ENCODE measurements at places on chromosomes 5 and 9.

GRCh38 chr9:114094971-114095370, 4.1 kb downstream of the KIF12 start:
- no peak overlapping the region for H3K27ac ChIP-seq
- H3K4me1 ChIP-seq: peaks cover 14% of the 10 kb centered on the region
- DNase-seq: no peak

- H3K27ac ChIP-seq: no peak overlapping the region
- H3K36me3 ChIP-seq: no peaks in the 10 kb centered on the region
- no peak for DNase-seq
- no peaks in the 10 kb centered on the region for H3K27me3 ChIP-seq
These were observed 312.9 kb upstream of the RGMB start for GRCh38 chr5:98460536-98460935.

DNA sequence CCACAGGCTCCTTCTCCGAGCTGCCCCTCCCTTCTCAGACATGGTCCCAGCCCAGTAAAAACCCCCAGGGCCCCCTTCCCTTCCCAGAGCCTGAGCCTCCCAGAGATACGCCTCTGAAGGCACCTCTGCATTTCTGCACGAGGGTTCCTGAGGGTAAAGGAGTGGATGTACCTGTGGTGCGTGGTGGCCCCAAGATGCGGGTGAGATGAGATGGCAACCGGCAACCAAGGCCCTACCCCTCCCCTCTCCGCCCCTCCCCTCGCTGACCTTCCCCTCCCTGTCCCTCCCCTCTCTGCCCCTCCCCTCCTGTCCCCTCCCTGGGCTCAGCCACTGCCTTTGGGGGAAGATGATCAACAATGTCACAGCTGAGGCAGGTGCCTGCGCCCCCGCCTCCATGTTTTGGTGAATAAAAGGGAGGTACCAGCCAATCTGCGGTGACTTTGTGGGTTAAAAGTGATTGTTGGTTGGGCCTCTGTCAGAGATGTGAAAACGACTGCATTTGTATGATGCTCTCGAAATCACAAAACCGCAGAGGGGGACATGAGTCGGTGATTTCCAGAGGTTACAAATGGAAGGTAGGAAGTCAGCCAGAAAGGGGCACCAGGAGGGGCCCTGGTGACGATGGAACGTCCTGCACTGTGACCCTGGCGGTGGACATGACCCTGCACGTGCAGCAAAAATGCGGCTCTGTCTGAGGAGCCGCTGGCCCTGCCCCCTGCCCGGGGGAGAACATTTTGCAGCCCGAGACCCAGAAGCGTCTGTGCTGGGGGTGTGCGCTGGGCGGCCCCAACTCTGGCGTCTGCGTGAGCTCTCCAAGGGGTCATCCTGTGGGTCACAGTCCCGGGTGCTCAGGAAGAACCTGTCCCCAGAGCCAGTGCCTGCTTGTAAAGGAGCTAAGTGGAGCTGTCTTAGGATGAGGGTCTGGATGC, 3.7 kb downstream of the LCN9 start:
- no peak overlapping the region for H3K4me3 ChIP-seq

GRCh38 chr5:176560364-176560763, 11.2 kb downstream of the CDHR2 start:
- H3K4me1 ChIP-seq: peaks cover 9% of the 10 kb centered on the region
- no peaks in the 10 kb centered on the region for H3K36me3 ChIP-seq
- DNase-seq: no peak
- H3K27ac ChIP-seq: no peak overlapping the region

DNA sequence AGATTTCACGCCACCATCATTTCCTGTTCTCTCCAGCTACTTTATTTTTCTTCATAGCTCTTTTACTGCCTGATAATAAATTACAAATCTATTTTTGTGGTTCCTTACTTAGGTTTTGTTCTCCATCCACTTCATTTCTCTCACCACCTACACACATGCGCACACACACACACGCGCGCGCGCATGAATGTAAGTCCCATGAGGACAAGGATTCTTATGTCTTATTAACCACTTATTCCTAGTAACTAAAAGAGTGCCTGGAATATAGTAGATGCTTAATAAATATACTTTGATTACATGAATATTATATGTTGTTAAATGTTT, 116.5 kb downstream of the TRPM6 start:
- H3K27ac ChIP-seq: no peak overlapping the region
- peaks cover 4% of the 10 kb centered on the region for H3K4me1 ChIP-seq
- H3K36me3 ChIP-seq: no peaks in the 10 kb centered on the region

DNA sequence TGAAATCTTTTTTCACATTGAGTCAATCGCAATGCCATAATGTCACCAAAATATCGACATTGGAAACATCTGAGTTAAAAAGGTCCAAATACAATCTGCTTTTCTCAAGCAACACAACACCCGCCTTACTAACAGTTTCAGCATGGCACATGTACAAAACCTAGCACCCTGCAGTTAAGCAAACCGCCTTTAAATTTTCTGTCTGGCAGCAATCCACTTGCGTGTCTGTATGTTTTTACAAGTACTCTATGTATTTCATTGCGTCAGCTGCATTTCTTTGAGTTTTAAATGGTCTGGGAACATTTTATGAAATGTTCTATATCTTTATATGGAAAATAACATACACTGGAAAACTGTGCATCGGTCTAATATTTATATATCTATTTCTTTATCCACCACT, 134.6 kb downstream of the DENND1A start:
- H3K27ac ChIP-seq: no peak overlapping the region
- peaks cover 12% of the 10 kb centered on the region for H3K4me1 ChIP-seq
- H3K4me3 ChIP-seq: no peak overlapping the region
- H3K36me3 ChIP-seq: no peaks in the 10 kb centered on the region

DNA sequence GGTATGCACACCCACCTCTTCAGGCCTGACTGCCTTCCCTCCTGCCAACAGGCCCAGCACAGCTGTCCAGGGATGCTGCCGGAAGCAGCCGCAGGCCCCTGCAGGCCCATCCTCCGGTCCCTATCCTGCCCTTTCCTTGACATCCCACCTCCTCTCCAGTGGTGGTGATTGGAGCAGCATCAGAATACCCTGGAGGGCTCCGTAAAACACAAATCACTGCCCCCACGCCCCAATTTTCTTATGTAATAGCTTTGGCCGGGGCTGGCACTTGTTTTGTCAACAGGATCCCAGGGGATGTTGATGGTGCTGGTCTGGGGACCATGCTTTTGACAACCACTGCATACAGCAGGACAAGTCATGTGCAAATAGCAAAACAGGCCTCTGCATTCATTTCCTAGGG, 274.5 kb downstream of the GADD45G start:
- H3K27me3 ChIP-seq: no peaks in the 10 kb centered on the region
- H3K4me3 ChIP-seq: no peak overlapping the region
- H3K36me3 ChIP-seq: no peaks in the 10 kb centered on the region
- H3K4me1 ChIP-seq: no peaks in the 10 kb centered on the region

DNA sequence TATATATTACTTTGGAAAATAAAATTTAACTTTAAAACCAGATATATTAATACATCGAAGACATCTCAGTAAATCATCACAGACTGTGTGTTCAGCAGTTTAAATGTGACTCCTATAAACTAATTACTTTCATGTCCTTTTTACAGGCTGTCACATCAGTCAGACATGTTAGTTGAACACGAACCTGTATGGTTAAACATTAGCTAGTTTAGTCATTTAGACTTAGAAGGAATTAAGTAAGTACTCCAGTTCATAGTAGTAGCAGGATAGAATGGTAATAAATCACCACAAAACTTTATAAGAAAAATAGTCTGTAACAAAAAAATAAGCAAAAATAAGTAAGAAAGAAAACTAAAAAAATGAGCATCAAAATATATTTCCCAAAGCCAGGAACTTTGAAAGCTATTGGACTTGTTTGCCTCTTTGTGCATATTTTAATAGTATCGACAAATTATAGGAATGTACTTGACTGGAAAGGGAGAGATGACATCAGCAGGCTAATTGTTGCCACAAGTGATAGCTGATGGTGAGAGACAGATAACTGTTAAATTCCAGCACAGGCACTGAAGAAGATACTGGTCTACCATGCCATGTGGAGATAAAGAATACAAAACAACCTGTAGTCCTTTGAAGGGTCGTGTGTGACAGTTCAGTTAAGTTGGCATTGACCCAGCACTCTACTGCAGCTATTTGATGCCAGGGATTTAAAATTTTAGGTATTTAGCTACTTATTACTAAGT, 83.9 kb downstream of the RIC1 start:
- H3K36me3 ChIP-seq: peaks cover 49% of the 10 kb centered on the region
- no peak overlapping the region for H3K4me3 ChIP-seq
- H3K27ac ChIP-seq: no peak overlapping the region
- no peaks in the 10 kb centered on the region for H3K4me1 ChIP-seq
- no peak for DNase-seq
- no peaks in the 10 kb centered on the region for H3K27me3 ChIP-seq

- H3K4me1 ChIP-seq: no peaks in the 10 kb centered on the region
- H3K4me3 ChIP-seq: no peak overlapping the region
- H3K27me3 ChIP-seq: peaks cover 33% of the 10 kb centered on the region
- no peak overlapping the region for H3K27ac ChIP-seq
- H3K36me3 ChIP-seq: peaks cover 7% of the 10 kb centered on the region
These were observed 7.4 kb upstream of the HNRNPA0 start for GRCh38 chr5:137761566-137761965.

DNA sequence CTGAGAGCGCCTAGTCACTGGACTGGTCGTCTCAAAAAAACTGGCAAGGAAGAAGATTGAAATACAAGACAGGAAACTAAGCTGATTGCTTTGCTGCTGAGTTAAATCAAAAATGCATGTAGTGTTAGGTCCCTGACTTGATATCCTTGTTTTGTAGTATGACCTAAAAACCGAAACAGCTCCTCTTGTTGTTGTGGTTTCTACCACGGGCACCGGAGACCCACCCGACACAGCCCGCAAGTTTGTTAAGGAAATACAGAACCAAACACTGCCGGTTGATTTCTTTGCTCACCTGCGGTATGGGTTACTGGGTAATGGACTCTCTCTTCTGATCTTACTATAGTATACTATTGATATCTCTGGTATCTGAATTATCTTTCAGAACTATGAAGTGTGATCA, 4.3 kb downstream of the MTRR start:
- no peak overlapping the region for H3K4me3 ChIP-seq
- no peak for DNase-seq
- peak overlapping the region; percentile 3 for H3K27ac ChIP-seq

- H3K27me3 ChIP-seq: no peaks in the 10 kb centered on the region
- no peak for DNase-seq
- H3K36me3 ChIP-seq: no peaks in the 10 kb centered on the region
These were observed 55.1 kb upstream of the OTULINL start for GRCh38 chr5:14526493-14526892.

GRCh38 chr9:13576101-13576500, 296.6 kb upstream of the MPDZ start:
- H3K27me3 ChIP-seq: no peaks in the 10 kb centered on the region
- peaks cover 39% of the 10 kb centered on the region for H3K4me1 ChIP-seq
- no peak for DNase-seq
- H3K36me3 ChIP-seq: no peaks in the 10 kb centered on the region
- H3K4me3 ChIP-seq: no peak overlapping the region
- no peak overlapping the region for H3K27ac ChIP-seq

GRCh38 chr5:42781584-42781983, 25.0 kb downstream of the CCDC152 start:
- peaks cover 26% of the 10 kb centered on the region for H3K36me3 ChIP-seq
- peaks cover 20% of the 10 kb centered on the region for H3K4me1 ChIP-seq
- H3K27ac ChIP-seq: no peak overlapping the region
- DNase-seq: no peak
- no peak overlapping the region for H3K4me3 ChIP-seq
- H3K27me3 ChIP-seq: no peaks in the 10 kb centered on the region

DNA sequence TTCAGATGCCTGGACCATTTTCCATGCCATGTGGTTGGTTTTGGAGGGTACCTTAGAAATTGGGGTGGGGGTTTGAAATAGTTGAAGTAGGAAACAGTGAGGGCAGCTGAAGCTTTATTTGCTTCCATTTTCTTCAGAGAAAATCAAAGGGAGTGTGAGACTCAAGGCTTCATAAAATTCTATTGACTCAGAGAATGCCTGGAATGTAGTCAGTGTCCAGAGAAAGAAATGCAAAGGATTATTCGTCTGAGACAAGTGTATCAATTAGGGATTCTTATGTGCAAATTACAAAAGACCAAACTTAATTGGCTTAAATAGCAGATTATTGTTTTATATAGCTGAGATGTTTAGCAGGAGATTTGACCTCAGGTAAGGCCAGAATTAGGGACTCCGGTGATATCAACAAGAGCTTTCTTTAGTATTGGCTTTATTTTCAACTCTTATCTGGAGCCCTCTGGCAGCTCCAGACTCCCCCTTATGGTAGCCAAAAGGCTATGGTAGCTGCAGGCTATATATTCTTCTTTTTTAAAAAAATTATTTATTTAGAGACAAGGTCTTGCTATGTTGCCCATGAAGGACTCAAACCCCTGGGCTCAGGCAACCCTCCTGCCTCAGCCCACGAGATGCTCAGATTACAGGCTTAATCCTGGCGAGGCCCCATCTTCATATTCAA, 38.9 kb downstream of the PTTG1 start:
- no peak overlapping the region for H3K4me3 ChIP-seq
- no peaks in the 10 kb centered on the region for H3K27me3 ChIP-seq
- peaks cover 4% of the 10 kb centered on the region for H3K36me3 ChIP-seq
- peaks cover 8% of the 10 kb centered on the region for H3K4me1 ChIP-seq

DNA sequence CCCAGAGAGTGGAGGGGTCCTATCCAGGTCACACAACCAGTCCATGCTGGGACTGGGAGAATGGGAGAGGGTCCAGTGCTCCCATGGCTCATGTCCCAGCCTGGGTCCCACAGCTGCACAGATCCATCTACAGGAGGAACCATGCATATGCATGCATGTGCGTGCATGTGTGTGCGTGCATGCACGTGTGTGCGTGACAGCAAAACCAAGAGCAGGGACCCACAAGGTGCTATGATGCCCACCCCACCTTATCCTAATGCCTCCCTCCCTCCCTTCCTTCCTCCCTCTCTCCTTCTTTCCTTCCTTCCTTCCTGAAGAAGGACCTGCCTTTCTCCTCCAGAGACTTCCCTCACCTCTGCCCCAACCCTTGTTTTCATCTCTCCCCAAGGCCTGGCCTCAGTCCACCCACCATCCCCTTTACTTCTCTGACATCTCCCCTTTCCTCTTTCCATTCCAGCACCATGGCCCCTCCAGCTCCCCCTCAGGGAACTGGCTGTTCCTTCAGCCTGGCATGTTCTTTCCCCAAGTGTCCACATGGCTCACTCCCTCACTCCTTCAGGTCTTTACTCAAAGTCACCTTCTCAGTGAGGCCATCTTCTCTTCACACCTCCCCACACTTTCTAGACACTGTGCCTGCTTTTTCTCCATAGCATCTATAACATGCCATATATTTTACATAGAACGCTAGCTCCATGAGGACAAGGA, 21.8 kb downstream of the AQP7 start:
- H3K36me3 ChIP-seq: no peaks in the 10 kb centered on the region
- no peak overlapping the region for H3K4me3 ChIP-seq
- DNase-seq: no peak
- no peaks in the 10 kb centered on the region for H3K27me3 ChIP-seq
- peak overlapping the region; percentile 43 for H3K27ac ChIP-seq

- H3K27me3 ChIP-seq: no peaks in the 10 kb centered on the region
- peaks cover 12% of the 10 kb centered on the region for H3K36me3 ChIP-seq
- no peak for DNase-seq
- peaks cover 60% of the 10 kb centered on the region for H3K4me1 ChIP-seq
- no peak overlapping the region for H3K4me3 ChIP-seq
- no peak overlapping the region for H3K27ac ChIP-seq
These were observed 49.7 kb downstream of the WWC1 start for GRCh38 chr5:168341178-168341577.
